Colonic mucosa (tissue), 4 donors: ENCODE measurements at places on chromosomes 11 and 22.
A peak's percentile ranks its signal among the peaks of the same experiment; 100 is the strongest.

GRCh38 chr11:73388265-73389133 lies 12.3 kb downstream of the RELT start:
- no peak for DNase-seq
- H3K4me3 ChIP-seq = no peak overlapping the region
- no peaks in the 10 kb centered on the region for H3K4me1 ChIP-seq
- H3K27ac ChIP-seq = no peak overlapping the region

- H3K27ac ChIP-seq = peak overlapping the region; percentile 84
- H3K36me3 ChIP-seq = no peaks in the 10 kb centered on the region
- DNase-seq = peak; percentile 73
- H3K27me3 ChIP-seq = no peaks in the 10 kb centered on the region
- H3K4me1 ChIP-seq = peaks cover 64% of the 10 kb centered on the region
These were observed 16.6 kb downstream of the TBC1D10A start for GRCh38 chr22:30309951-30310741.

DNA sequence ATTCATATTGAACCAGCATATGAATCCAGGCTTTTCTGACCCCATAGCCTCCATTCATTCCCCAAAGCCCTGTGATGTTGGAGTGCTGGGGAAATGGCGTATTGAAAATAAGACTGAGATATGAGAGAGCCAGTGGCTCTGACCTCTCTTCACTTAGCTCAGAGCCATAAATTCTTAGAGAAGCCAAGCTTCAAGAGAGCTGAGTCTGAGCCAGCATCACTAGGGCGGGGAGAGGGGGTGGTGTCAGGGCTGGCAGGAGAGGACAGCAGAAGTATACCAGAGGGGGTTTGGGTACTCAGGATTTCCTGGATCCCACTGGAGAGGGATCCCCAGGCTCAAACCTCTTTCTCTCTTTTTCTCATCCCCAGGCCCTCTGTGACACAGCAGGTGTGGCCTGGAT lies 16.7 kb upstream of the MOGAT2 start:
- H3K27ac ChIP-seq = no peak overlapping the region
- no peaks in the 10 kb centered on the region for H3K4me1 ChIP-seq
- no peak for DNase-seq
- no peaks in the 10 kb centered on the region for H3K27me3 ChIP-seq
- H3K36me3 ChIP-seq = no peaks in the 10 kb centered on the region
- no peak overlapping the region for H3K4me3 ChIP-seq

DNA sequence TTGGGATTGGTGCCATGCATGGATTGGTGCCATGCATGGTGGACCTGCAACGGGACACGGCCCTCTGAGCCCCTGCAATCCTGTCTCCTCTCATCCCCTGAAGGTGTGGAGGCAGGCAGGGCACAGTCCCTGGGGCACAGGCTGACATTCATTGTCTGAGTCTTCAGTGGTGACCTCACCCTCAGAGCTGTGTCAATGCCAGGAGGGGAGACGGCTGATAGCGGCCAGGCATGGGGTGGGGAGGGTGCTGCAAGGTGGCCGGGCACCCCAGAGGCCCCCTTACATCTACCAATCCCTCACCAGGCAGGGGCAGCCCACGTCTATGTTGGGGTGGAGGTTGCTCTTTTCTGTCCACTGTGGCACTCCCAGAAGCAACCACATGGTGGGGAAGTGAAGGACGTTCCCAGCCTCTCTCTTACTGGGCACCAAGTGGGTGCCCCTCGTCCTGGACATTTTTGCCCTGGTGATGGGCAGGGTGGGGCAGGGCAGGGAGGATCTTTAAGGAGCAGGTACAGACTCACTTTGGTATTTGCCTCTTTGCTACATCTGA lies 47.6 kb downstream of the NECTIN1 start:
- H3K27me3 ChIP-seq = no peaks in the 10 kb centered on the region
- peaks cover 3% of the 10 kb centered on the region for H3K4me1 ChIP-seq
- H3K4me3 ChIP-seq = no peak overlapping the region
- no peak overlapping the region for H3K27ac ChIP-seq

DNA sequence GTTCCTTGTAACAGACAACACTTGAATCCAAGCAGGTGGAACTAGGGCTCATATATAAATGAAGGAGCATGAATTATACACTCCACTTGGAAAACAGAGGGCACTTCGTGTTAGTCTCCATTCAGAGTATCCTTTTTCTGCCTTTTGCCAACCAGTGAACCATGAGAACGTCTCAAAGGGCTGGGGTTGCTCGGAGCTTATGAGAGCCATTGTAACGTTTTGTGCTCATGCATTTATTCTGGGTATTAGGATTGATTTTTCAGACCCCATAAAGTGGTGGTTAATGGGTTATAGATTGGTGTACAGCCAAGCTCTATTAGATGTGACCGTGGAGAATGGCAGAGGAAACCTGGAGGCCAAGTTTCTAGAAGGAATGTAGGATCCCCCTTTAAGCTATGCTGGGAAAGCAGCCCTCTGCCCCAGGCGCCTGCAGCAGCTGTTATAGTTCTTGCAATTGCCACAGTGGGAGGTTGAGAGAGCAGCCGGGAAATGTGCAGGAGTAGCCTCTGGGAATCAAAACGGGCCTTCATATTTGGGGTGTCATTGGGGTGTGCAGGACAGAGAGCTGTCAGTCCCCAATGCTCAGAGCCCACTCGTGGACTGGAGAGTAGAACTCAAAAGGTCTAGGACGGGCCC lies 54.6 kb upstream of the ASPHD2 start:
- H3K4me3 ChIP-seq = no peak overlapping the region
- H3K27me3 ChIP-seq = peaks cover 3% of the 10 kb centered on the region
- H3K27ac ChIP-seq = no peak overlapping the region
- H3K4me1 ChIP-seq = no peaks in the 10 kb centered on the region
- H3K36me3 ChIP-seq = no peaks in the 10 kb centered on the region

DNA sequence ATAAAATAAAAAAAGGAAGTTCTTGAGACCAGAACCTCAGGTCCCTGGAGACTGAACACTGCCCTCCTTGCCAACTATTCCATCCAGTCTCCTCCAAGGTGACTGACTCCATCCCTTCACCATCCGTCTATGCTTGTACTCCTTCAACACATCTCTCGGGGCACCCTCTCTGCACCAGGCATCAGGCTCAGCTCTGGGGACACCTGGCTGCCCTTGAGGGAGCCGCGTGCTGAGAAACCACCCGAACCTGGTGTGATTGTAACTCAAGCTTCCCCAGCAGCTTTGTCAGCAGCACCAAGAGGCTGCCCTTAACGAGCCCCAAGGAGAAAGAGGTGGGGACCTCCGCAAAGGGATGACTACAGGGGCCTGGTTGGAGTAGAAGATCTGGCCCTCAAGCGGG lies 1.7 kb downstream of the PTPN5 start:
- no peak overlapping the region for H3K27ac ChIP-seq
- DNase-seq = no peak
- peaks cover 21% of the 10 kb centered on the region for H3K27me3 ChIP-seq
- H3K36me3 ChIP-seq = no peaks in the 10 kb centered on the region
- H3K4me1 ChIP-seq = no peaks in the 10 kb centered on the region

GRCh38 chr22:41106122-41106968 lies 14.0 kb downstream of the EP300 start:
- no peaks in the 10 kb centered on the region for H3K27me3 ChIP-seq
- no peaks in the 10 kb centered on the region for H3K36me3 ChIP-seq

DNA sequence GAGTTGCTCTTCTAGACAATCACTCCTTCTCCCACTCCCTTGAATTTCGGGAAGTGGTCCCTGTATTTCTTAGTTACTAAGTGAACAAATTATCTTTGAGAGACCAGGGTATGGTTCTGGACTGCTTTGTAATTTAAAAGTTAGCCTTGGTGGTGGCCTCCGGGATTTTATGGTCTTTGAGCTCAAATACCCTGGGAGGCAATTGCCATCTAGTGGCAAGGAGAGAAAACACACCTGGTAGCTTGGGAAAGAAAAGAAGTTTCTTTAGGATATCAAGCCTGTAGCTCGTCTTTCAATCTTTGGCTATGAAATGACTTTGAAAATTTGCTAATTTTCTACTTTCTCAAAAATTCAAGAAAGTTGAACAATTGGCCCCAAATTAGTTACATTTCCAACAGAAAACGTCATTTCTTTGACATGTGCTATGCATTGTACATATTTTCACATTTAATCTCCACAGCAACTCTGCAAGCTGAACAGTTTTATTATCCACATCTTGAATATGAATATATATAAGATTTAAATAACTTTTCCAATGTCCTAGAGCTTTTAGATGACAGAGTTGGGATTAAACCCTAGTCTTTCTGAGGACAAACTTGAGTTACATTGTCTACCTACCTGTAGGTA lies 39.1 kb downstream of the MMP27 start:
- H3K4me1 ChIP-seq = no peaks in the 10 kb centered on the region
- H3K4me3 ChIP-seq = no peak overlapping the region
- peak; percentile 31 for DNase-seq
- H3K27ac ChIP-seq = no peak overlapping the region
- H3K27me3 ChIP-seq = no peaks in the 10 kb centered on the region

DNA sequence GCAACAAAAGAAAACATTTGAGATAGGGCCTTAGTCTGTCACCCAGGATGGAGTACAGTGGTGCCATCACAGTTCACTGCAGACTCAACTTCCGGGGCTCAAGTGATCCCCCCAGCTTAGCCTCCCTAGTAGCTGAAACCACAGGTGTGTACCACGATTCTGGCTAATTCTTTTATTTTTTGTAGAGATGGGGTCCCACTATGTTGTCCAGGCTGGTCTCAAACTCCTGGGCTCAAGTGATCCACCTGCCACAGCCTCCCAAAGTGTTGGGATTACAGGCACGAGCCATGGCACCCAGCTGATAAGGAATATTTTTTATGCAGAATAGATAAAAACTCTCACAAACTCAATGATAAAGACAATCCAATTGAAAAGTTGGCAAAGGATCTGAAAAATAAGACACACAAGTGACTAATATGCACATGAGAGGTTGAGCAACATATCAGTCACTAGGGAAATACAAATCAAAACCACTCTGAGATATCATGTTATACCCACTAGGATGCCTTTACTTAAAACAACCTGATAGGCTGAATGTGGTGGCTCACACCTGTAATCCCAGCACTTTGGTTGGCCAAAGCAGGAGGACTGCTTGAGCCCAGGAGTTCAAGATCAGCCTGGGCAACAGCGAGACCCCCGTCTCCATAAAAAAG lies 33.9 kb upstream of the CLTCL1 start:
- peaks cover 11% of the 10 kb centered on the region for H3K36me3 ChIP-seq
- H3K4me3 ChIP-seq = no peak overlapping the region
- H3K27ac ChIP-seq = no peak overlapping the region

DNA sequence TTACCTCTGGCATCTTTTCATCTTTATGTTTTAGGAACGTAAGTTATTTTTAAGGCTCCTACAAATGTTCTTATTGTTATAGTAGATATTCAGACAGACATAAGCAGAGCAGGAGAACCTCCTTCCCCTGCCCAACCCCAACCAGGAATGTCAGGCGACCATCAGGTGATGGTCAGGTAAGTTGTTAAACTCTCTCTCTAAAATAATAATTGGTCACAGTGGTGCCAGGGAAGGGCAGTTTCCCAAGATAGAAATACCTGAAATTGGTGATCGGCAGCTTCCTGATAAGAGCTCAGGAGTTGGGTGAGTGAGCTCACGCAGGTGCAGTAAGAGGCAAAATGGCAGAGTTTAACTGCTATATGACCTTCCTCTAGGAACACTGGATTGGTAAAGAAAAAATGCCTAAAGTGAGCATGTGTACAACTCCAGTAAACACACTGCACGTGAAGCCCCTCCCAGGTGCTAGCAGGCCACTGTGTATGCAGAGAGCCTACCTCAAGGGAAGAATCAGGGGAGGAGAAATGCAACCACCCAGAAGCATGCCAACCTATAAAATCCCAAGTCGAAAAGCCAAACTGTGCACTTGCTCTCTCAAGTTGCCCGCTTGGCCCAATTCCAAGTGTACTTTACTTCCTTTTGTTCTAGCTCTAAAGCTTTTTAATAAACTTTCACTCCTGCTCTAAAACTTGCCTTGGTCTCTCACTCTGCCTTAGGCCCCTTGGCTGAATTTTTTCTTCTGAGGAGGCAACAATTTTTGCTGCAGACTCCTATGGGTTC lies 273.9 kb downstream of the SBF2 start:
- peak; percentile 64 for DNase-seq
- no peak overlapping the region for H3K27ac ChIP-seq
- no peaks in the 10 kb centered on the region for H3K36me3 ChIP-seq
- H3K4me1 ChIP-seq = no peaks in the 10 kb centered on the region

- no peaks in the 10 kb centered on the region for H3K4me1 ChIP-seq
- no peak overlapping the region for H3K27ac ChIP-seq
- H3K36me3 ChIP-seq = no peaks in the 10 kb centered on the region
- no peak for DNase-seq
These were observed 30.3 kb downstream of the ELF5 start for GRCh38 chr11:34483106-34483874.

- no peaks in the 10 kb centered on the region for H3K36me3 ChIP-seq
- H3K27me3 ChIP-seq = no peaks in the 10 kb centered on the region
- no peak overlapping the region for H3K4me3 ChIP-seq
These were observed 25.7 kb upstream of the CTR9 start for GRCh38 chr11:10725114-10725906.

DNA sequence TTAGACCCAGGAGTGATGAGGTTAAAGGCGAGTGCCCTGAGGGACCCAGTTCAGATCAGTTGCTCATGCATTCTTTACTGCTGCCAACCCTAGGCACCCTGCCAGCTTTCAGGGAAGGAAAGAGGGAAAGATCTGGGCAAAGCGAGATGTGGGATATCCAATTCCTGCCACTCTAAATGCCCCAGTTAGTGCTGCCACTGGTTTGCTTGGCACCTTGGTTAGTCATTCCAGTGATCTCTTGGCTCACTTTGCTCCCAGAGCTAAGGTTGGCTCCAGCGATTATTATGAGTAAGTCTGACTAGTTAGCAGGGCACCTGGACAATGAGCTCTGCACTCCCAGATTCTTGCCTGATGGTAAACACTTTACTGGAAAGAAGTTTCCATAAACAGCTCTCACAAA lies 85.0 kb downstream of the INSC start:
- no peaks in the 10 kb centered on the region for H3K4me1 ChIP-seq
- no peak overlapping the region for H3K27ac ChIP-seq
- H3K36me3 ChIP-seq = no peaks in the 10 kb centered on the region
- no peak for DNase-seq
- no peak overlapping the region for H3K4me3 ChIP-seq

- no peaks in the 10 kb centered on the region for H3K36me3 ChIP-seq
- no peak overlapping the region for H3K27ac ChIP-seq
- DNase-seq = no peak
- no peaks in the 10 kb centered on the region for H3K27me3 ChIP-seq
- no peak overlapping the region for H3K4me3 ChIP-seq
- no peaks in the 10 kb centered on the region for H3K4me1 ChIP-seq
These were observed 9.7 kb upstream of the THY1 start for GRCh38 chr11:119432484-119433357.

GRCh38 chr11:83464160-83464944 lies 178.2 kb upstream of the CCDC90B start:
- H3K36me3 ChIP-seq = no peaks in the 10 kb centered on the region
- no peak overlapping the region for H3K4me3 ChIP-seq
- H3K27me3 ChIP-seq = no peaks in the 10 kb centered on the region

DNA sequence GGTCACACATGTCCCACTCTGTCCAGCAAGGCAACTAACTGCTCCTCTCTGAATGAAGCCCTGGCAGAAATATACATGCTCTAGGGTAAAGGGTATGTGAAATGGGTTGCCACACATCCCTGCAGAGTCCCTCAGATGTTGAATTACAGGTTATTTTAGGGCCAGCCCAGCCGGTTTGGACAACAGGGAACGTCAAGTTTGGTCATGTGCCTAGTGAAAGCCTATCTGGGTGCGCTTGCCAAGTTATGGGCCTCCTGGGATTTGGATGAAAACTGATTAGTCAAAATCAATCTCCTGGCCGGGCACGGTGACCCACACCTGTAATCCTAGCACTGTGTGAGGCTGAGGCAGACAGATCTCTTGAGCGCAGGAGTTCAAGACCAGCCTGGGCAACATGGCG lies 10.4 kb downstream of the AP1B1 start:
- no peak overlapping the region for H3K27ac ChIP-seq
- no peaks in the 10 kb centered on the region for H3K36me3 ChIP-seq
- H3K4me3 ChIP-seq = no peak overlapping the region
- DNase-seq = no peak
- peaks cover 2% of the 10 kb centered on the region for H3K4me1 ChIP-seq
